ENCODE measurements at places on chromosomes 5 and 9.

GRCh38 chr9:4831944-4832343, 39.2 kb downstream of the RCL1 start:
- no peak for DNase-seq

- DNase-seq, result peak; percentile 6
Measured at GRCh38 chr5:13249854-13250253, 694.6 kb downstream of the DNAH5 start.

DNA sequence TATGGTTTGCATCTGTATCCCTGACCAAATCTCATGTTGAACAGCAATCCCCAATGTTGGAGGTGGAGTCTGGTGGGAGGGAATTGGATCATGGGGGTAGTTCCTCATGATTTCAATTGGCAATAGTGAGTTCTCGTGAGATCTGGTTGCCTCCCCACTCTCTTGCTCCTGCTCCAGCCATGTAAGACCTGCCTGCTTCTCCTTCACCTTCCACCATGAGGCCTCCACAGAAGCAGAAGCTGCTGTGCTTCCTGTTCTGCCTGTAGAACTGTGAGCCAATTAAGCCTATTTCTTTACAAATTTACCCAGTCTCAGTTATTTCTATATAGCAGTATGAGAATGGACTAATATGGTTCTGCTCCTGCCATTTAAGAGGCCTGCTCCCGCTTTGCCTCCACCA, 32.9 kb downstream of the SCAI start:
- DNase-seq, result no peak

DNA sequence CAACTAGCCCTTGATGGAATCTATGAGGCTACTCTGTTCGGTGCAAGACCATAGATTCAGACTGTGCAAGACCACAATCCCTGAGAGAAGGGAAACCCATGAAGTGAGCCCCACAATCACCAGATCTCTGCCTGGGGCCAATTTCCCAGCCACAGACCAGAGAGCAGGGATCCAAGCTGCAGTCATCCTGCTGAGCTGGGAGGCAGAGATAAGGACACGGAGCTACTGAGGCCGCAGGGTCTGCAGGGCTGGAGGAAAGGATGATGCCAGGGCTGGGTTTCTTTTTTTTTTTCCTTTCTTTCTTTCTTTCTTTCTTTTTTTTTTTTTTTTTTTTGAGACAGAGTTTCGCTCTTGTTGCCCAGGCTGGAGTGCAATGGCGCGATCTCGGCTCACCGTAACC, 47.7 kb upstream of the FUBP3 start:
- DNase-seq, result no peak

GRCh38 chr9:121447321-121447834, 52.3 kb downstream of the GGTA1 start:
- peak; percentile 89 for DNase-seq

DNA sequence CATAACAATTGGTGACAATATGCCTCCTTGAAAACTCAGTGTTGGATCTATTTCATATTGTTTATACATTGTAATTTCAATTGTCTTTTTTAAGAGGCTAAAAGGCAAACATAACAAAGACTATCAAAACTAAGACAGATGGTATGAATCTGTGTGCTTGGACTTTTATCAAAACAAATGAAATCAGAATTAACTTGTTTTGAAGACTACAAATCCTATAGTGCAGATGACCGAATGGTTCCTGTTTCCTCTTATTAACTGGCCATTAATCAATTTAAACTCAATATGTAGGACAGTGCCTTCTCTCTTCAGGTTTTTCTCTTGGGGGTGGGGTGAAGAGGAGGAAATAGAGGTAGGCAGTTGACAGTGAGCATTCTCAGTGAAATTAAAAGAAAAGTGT, 366.9 kb upstream of the GRAMD2B start:
- no peak for DNase-seq

All from fibroblast of skin of right quadriceps (primary cell).